ENCODE measurements at places on chromosomes 13 and 19.
A peak's percentile ranks its signal among the peaks of the same experiment; 100 is the strongest.

GRCh38 chr19:58513694-58514563, 2.1 kb upstream of the SLC27A5 start:
- DNase-seq, result peak; percentile 99

DNA sequence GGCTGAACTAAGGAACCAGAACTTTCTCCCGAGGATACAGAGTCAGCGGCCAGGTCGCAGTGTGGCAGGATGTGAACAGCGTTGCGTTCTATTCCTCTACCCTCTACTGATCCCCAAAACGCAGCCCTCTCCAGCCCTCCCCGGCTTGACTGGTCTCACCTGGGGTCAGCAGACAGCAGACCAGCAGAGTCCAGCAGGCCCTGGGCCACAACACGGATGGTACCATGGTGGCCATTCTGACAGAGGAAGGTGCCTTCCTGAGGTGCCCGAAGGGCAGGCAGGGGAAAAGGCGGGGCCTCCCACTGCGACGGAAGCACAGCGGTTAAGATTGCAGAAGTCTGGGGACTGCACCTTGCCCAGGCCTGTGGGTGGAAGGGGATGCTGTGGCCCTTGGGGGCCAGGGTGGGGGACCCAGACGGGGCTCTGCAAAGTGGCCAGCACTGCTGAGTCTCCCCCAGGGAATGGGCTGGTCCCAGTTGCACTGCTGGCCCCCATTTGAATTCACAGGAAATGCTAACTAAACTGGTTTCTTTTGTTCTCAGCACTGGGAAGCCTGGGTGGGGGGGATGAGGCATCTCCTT, at the start of gene ICAM3:
ICAM3 (minus strand) TSS at position 245 of the 581 bp plus-strand sequence; CDS start at position 235, 10 bp downstream.
- peak; percentile 81 for DNase-seq

DNA sequence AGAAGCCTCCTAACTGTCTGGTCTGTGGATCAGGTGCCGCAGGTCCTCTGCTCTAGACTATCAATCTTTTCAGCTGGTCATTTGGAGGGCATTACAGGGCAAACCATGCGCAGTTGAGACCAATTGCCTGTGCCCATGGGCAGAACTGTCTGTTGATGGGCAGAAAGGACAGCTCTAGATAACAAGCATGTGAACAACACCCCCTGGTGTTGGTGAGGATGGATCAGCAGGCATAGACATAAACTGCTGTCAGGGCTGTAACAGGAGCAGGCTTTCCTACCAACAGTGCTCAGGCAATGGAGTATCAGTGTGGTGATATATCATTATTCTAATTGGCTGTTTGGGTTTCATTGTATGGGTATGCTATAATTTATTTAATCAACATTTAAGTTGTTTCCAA, 104.7 kb upstream of the KL start:
- DNase-seq, result peak; percentile 66

DNA sequence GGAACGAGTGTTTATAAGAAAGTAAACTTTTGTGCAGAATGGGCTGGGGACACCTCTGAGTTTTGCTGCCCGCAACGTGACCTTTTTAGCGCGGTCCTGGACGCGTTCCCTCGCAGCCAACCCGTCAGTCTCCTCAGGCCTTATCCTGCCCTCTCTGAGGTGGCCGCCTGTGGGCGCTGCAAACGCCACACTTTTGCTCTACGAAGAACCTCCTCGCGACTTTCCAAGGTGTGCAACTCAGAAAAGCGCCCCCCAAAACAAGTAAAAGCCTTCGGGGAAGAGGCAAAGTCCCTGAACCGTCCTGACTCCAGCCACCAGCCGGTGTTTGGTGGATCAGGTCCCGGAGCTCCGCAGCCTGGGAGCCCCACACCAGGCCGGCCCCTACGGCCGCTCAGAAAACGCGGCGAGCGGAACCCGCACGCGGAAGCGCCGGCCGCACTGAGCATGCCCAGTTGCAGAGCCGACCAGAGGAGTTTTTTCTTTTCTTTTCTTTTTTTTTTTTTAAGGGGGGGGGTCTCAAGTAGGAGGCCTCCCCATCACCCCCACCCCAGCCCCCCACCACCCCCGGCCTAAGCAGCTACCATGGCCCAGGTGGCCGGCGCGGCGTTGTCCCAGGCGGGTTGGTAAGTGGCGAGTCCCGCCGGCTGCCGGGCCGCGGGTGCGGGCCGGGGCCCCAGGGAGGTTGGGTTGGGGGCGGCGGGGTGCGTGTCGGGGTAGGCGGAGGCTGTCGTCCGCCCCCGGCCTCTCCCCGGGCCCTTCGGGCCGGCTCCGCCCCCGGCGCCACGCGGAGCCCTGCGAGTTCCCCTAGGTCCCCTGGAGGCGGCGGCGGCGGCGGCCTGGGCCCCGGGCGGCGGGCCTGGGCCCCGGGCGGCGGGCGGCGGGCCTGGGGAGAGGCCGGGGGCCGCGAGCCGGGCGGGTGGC, at the start of gene TDRD3:
TDRD3 (plus strand) TSS at position 438 of the 921 bp plus-strand sequence; CDS start at position 583, 145 bp downstream.
- DNase-seq, result peak; percentile 88

GRCh38 chr13:27336014-27336673, 65.5 kb downstream of the RASL11A start:
- no peak for DNase-seq

GRCh38 chr13:94585543-94586101, 10.3 kb downstream of the TGDS start:
- no peak for DNase-seq

GRCh38 chr19:14408491-14409145, 10.5 kb downstream of the DDX39A start:
- no peak for DNase-seq

GRCh38 chr19:55088543-55089341, 13.1 kb downstream of the EPS8L1 start:
- DNase-seq, result peak; percentile 87

DNA sequence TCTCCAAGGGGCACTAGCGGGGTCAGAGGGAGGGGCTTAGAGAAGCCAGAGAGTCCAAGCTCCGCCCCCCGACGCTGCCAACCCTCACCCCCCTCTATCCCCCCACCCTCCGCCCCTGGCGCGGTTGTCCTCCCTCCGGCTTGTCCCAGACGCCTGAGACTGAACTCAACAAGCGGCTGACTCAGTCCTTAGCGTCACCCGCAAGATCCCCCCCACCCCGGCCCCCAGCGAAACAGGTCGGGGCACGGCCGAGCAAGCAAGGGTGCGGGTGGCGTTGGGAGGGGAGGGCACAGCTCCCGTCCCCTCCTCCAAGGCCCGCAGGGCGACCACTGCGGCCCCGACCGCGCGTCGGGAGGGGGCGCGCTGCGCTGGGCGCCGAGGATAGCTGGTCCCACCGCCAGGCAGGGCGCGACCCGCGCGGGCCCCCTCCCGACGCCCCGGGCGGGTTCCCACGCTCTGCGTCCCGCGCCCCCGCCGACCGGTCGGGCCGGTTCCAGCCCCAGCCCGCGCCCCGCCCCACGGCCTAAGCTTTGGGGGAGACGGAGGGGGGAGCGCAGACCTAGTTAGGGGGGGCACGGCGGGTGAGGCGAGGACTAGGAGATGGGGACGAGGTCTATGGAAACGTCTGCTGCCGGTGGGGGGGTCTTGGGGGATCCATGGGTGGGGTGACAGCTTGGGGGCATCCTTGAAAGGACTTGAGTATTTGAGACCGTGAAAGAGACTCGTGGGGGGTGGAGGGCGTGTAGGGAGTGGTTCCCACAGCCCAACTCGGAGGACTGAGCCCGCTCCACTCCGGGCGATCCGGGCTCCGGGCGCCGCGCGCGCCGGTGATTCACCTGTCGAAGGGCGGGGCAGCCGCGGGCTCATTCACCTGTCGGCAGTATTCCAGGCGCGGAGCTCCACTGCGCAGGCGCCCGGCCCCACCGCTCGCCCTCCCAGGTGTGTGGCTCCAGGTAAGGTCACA, 5.1 kb downstream of the NOTCH3 start:
- no peak for DNase-seq

- no peak for DNase-seq
Measured at GRCh38 chr13:39414339-39414738, 188.7 kb downstream of the LHFPL6 start.

DNA sequence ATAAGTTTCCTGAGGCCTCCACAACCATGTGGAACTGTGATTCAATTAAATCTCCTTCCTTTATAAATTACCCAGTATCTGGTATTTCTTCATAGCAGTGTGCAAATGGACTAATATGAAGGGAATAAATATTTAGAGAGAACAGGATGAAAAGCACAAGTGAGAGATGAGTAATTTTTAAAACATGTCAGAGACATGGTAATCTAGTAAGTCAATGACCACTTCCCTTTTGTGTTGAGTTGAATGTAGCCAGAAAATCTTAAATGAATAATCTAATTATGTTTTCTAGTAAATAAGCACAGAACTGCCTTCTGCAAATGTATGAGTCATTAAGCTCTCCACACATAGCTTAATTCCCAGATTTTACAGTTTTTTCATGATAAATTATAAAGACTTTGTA, 524.1 kb upstream of the SLITRK5 start:
- no peak for DNase-seq

GRCh38 chr19:45472563-45473366, 5.0 kb downstream of the FOSB start:
- DNase-seq, result no peak

DNA sequence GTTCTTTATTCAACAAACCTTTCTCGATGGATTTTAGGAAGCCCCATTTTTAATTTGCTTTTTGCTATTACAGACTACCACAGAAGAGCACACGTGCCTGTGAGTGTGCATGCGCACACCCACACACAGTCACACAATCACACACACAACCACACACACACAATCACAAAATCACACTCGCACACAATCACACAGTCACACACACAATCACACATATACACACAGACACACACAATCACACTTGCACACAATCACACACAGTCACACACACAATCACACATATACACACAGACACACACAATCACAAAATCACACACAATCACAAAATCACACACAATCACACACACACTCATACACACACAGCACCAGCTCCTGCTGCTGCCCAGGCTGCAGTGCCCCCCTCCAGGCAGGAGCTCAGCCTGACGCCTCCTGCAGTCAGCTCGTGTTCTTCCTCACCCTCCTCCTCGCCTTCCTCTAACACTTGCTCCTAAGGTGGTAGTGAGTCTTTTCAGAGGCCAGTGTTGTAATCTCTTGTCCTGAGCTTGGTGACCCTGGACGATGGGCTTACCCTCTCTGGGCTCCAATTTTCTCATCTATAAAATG, 125.0 kb upstream of the SOX1 start:
- no peak for DNase-seq

GRCh38 chr19:51887522-51888498, at the start of gene ZNF577:
Gene ZNF577 (minus strand): TSS chr19:51887951. CDS start chr19:51880382, 7,569 bp downstream.
- peak; percentile 68 for DNase-seq

GRCh38 chr19:12983091-12983490, 12.2 kb upstream of the NFIX start:
- DNase-seq, result no peak

GRCh38 chr19:45340899-45341453, 426 bp downstream of the KLC3 start:
- DNase-seq, result no peak

DNA sequence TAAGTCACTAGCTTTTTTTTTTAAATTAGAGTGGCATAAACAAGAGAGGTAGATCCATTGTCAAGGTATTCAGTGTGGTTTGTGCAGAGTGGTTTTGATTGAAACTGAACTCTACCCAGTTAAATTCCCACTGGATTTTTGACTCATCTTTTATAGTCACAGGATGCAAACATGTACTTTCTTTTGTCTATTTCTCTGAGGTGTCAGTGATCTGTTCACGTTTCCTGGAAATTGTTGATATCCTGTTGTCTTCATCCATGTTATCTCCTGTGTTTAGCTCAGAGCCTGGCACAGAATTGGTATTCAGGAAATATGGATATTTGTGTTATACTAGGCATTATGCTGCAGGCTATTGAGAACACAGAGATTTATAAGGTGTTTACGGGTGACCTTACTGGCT, 119.7 kb downstream of the PCCA start:
- no peak for DNase-seq

DNA sequence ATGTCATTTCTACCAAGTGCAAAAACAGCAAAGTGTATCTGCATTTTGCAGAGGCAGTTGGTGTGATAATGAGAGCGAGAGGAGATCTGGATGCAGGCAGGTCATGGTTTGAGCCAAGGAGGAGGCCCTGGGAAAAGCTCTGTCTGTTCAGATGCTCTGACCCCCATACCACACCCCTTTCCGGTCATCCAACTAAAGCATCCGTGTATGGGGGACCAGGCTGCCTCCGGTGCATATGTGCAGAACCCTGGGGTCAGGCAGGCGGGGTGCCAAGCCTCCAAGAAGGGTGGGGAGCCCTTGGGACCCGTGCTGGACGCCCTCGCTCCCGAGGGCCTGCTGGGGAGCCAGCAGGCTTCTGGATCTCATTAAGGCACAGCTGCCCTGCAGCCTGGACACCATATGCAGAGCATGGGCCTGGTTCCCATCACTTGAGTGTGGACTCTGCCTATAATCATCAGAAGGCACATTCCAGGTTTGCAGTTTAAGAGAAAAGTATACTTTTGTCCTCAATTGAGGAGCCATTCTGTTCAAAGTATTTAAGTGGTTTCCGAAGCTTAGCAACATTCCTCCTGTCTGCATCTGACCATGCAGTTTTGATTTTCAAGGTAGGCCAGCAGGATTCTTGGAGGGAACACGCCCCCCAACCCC, 56.1 kb downstream of the ALOX5AP start:
- DNase-seq, result no peak

DNA sequence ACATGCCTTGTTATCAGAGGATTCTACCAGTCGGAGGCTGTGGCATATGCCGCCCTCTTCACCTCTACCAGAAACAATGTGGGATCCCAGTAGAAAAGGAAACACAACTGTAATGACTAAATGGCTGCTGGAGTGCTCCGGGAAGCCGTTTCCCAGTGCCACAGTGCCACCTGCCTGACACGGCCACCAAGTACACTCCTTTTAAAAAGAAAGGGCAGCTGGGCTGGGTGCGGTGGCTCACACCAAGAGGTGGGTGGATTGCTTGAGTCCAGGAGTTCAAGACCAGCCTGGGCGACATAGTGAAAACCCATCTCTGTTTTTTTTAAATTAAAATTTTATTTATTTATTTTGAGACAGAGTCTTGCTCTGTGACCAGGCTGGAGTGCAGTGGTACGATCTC, 67.3 kb downstream of the TRPM4 start:
- DNase-seq, result peak; percentile 56

Data from activated CD4-positive, alpha-beta T cell treated with anti-CD3 and anti-CD28 coated beads, Interleukin-2, Interleukin-6, amounts not matched to agents 100 ng/mL and 50 ng/mL, durations not matched to agents 16 hours and 8 hours (primary cell).